HEK293T (cell line): ENCODE measurements at places on chromosomes 6 and 20.

- DNase-seq: no peak
Measured at GRCh38 chr6:53686355-53686940, 20.9 kb upstream of the KLHL31 start.

- DNase-seq: no peak
Measured at GRCh38 chr6:73942592-73943186, 246.7 kb downstream of the CD109 start.

DNA sequence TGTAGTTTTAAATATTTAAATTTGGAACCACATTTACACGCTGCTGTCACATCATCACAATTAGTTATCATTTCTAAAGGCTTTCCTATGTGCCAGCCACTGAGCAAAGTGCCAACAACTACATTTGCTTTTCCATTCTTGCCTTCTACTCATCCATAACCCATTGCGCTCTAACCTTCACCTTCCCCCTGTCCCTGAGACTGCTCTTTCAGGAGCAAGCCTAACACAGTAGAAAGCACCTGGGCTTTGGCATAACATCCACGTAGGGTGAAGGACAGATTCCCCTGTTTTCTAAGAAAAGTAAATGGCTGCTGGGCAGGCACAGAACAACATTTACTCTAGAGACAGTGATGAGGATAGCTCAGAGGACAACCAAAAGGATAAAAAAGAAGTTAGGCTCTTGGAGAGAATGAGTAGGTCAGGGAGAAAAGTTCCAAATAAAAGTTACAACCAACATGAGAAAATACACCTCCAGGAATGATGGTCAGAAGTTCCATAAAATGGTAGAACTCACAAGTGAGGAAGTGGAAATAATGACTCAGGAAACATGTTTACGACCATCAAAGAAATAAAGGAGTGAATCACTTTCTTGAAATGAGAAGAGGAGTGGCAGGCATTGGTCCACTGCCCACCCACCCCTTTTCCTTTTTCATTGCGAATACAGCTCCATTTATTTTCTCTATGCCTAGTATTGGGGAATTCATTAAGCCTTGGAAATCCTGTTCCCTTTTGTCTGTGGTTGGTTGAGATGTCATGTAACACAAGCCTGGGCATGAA is 77.2 kb downstream of the PFDN4 start:
- no peak for DNase-seq

DNA sequence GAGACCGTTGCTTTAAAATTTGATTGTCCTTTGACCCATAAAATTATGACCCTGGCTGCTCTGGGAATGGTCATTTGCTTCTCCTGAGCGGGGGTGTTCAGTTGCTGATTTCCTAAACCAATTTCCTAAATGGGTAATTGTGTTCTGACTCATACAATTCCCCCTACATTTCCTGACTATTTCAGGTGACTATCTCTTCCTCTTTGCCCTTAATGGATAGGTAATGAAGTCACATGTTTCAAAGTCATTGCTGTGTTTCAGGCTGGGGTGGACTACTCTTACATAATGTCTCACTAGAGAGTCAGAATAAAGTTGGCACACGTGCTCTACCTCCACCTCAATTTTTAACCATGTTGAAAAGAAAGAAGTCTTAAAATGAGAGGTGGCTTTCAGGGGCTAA is 109.8 kb downstream of the DOK5 start:
- DNase-seq: no peak

- no peak for DNase-seq
Measured at GRCh38 chr20:57614490-57615444, 5.5 kb downstream of the ZBP1 start.

- no peak for DNase-seq
Measured at GRCh38 chr6:154249499-154250298, 106.9 kb downstream of the IPCEF1 start.

- DNase-seq: no peak
Measured at GRCh38 chr20:4729265-4729664, 7.6 kb downstream of the PRND start.

DNA sequence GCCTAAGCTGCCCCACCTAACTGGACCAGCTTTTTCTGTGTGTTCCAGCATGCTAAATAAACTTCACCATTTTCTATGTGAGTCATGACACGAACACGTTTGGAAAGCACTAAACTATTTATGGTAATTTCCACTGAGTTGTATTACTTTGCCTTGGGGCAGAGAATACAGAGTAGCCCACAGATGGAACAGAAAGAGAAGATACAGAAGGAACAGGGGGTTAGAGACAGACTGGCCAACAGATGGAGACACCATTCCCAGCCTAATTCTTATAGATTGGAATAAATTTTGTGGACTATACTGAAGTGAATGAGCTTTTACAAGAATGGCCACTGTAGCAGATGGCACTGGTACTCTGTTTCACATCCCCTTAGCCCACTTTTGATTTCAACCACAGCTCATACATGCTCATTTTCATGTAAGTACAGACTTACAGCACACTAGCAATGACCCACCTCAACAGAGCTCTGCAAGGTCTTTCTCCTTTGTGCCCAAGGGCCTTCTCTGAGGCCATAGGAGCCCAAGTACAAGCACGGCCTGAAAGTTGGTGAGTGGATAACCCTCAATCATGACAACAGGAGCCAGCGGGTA is 13.1 kb upstream of the NT5DC1 start:
- DNase-seq: no peak

- DNase-seq: no peak
Measured at GRCh38 chr6:50848989-50849795, 30.5 kb downstream of the TFAP2B start.

DNA sequence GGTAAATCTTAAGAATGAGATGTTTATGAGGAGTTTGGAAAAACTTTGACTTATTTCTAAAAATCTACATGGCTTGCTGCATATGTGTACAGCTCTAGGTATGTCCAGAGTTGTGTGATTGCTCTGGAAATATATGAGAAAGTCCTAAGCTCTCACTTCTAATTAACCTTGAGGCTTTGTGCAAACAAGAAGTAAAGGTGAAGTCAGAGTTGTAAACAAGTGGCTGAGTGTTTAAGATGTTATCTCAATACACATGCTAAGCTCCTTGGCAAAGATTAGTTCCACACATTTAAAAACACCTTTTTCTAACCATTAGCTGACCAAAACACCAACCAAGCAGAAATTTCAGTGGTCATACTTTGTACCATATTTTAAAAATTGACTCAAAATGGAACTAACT is 684.2 kb downstream of the HTR1B start:
- DNase-seq: no peak
